Renal cortex interstitium (tissue), 15 donors: ENCODE measurements at places on chromosomes 7 and 10. TPM values are rescaled to one million over a fixed set of nuclear protein-coding genes. Genes with fewer than 3 reads are reported as not detected.

- DNase-seq: no peak
Measured at GRCh38 chr7:126083014-126083413, 1153.4 kb upstream of the POT1 start.

DNA sequence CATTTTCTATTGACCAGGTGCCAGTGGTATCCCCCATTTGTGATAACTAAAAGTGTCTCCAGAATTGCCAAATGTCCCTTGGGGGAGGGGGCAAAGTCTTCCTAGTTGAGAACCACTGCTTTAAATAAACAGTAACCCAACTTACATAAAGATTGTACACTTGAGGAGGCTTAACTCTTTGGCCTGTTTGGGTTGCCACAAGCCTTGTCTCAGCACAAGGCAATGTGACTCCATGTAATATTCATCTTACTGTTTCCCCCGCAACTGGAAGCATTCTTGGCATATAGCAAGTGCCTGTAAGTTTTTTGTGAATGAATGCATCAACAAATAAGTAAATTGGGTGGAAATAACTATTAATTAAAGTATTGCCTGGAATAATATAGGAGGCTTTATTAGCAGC is 108.3 kb downstream of the ANK3 start:
- DNase-seq: no peak

DNA sequence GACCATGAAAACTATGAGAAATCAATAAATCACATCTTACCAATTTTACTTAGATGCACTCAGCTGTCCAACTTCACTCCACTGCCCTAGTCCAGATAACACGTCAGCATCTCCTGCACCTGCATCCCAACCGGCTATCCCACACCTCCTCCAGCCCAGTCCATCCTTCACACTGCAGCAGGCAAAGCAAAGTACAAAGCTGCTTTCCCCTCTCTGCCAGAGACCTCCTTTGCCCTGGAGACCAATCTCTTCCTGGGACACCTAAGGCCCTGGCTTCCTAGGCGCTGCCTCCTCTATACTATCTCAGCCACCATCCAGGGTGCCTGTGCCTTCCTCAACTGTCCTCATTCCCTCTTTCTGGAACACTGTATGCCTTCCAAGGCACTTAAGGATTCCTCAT is 90.3 kb upstream of the DDC start:
- no peak for DNase-seq

DNA sequence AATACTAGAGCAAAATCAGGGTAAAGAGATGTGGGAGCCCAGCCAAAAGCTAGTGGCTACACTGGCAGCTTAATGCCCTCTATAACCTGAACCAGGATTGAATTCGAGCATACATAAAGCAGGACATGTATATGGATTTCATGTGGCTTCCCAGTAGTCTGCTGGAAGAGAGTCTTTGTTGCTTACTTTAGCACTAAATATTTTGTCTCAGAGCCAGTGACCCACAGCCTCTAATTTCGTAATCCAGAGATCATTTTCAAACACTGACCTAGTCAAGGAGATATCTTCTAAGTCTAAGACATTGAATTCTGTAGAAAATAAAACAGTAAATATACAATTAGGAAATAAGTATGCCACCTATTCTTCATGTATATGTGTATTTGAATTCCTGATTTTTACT is 64.2 kb upstream of the GNAI1 start:
- DNase-seq: no peak

DNA sequence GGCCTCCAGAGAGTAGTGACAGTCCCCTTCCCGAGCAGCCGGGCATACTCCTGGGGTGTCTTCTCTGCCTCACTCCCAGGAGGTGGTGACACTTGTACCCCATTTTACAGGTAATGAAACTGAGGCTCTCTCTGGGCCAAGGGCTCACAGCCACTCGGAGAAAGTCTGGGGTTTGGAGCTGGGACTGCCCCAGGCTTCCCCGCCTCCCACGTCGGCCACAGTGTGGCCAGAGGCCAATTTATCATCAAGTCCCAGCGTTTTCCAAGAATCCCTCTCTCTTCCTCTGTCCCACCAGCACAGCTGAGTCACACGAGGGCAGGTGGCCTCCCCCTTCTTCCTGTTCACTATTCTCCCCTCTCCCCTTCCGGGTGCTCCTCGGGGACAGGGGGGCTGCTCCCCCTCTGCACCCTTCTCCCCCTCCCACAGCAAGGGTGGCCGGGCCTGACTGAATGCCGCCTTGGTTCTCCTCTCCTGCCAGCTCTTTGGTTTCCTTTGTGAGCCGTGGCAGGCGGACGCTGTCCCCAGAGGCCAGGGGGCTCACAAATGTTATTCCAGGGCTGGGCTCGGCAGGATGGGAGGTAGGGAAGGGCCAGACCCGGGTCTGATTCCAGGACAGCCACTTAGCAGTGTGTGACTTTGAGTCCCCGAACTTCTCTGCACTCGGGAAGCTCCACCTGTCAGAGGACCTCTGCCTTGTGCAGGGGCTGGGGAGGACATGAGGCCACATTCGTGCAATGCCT is 17.7 kb downstream of the CLIP2 start:
- DNase-seq: no peak

- DNase-seq: no peak
Measured at GRCh38 chr7:151891182-151891581, 14.3 kb upstream of the PRKAG2 start.

- DNase-seq: no peak
Measured at GRCh38 chr10:132867801-132868644, 74.3 kb downstream of the CFAP46 start.

DNA sequence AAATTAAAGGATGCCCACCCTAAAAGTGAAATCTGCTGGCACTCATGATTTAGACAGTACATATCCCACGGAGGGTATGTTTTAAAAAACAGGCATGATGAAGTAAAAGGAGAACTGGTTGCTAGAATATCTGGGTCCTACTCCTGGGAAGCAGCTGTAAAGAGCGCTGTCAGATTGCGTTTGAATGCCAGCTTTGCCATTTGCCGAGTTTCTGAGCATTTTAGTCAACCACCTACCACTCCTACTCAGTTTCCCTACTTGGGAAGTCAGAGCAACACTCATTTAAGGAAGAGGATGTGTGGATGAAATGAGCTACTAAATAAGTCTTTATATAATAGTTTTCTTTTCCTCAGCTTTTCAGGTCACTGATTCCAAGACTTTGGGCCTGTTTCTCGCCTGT is 1.1 kb upstream of the UMAD1 start:
- DNase-seq: no peak

- no peak for DNase-seq
Measured at GRCh38 chr7:16260236-16260728, 161.1 kb downstream of the CRPPA start.

DNA sequence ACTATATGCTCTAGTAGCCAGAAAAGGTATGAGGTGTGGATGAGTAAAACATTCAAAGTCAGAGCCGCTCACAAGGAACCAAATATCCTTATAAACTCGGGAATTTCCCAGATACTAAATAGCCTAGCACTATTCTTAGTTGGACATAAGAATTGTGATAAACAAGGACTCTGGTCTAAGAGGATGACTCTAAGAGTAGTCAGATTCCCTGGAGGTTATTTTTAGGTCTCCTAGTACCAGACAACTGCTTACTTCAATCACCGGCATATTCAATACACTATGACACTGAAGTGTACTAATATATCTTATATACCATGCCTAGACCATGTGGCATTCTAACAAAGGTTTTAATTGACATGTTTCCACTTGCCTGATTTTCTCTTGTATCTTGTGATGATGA is 56.5 kb downstream of the LMBR1 start:
- no peak for DNase-seq

DNA sequence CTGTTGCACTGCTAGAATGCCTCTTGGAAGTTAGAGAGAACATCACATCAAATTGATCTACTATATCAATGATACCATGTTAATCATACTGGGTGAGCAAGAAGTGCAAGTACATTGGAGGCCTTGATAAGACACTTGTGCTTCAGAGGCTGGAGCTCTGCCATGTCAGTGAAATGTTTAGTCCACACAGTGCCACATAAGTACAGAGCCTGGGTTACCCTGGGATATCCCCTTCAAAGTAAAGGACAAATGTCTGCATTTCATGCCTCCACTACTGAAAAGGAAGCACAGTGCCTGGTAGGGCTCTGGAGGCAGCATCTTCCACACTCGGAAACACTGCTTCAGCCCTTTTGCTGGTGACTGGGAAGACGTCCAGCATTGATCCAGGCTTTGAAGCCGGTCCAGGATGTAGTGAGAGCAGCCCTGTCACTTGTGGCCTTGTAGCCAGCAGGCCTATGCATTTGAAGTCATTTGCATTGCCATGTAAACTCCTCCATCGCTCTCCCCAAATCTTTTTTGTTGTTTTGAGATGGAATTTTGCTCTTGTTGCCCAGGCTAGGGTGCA is 15.7 kb upstream of the STN1 start:
- no peak for DNase-seq

DNA sequence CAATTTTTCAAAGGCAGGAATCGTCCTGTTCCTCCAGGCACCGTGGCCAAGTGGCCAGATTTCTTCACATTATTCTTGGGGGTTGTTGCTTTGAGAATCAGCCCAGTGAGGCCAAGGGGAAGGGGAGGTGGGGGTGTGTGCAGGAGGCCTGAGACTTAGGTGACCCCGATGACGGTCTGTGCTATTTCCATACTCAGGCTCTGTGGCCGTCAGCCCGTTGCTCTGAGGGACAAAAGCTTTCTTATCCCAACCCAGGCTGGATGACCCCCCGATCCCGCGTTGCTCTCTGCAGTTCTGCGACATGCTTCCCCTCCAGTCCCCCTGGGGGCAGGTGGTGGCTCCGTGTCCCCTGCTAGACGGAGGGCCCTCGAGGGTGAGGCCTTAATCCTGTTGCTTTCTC is 14.2 kb downstream of the DOCK1 start:
- no peak for DNase-seq

GRCh38 chr10:132512693-132513345 is 24.8 kb upstream of the INPP5A start:
- no peak for DNase-seq

- no peak for DNase-seq
Measured at GRCh38 chr7:127911968-127912511, 119.2 kb downstream of the LRRC4 start.

DNA sequence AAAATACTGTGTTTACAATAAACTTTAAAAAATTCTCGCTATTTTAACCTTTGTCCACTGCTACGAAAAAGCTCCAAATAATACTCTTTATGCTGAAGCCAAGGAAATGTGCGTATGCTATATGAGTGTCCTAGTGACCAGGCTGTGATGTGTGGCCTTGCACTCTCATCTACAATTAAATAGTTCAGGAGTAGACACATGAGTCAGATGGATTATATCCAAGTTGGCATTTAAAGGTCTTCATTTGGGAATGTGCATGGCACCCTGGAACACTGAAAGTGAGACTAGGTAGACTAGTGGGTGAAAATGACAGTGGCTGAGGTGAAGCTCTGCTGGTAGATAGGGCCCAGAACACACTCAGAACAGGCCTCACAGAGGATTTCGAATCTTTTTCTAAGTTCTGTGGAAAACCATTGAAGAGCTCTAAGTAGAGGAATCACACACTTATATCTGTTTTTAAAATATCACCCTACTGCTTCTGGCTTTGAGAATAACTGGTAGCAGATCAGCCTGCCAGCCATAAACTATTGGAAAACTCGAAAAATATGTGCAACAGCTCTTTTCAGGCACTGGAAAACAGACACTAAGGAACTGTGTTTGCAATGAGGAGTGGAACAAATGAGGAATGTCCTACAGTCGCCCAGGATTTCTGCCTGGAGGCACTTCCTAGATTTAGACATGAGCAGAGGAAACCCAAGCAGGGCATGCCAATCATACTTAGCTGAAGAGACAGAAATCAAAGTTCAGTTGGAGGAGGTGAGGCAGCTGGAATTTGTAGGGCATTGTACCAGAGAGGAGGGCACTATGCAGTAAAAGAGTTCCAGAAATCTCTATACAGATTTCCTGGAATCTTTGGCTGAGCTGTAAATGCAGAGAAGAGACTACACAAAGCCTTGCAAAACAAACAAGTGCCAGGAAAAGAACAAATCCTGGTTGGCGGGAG is 603.8 kb upstream of the LRRTM3 start:
- DNase-seq: no peak

- DNase-seq: no peak
Measured at GRCh38 chr10:43209074-43209455, 57.8 kb downstream of the RASGEF1A start.

- DNase-seq: no peak
Measured at GRCh38 chr10:3179174-3179573, 6.6 kb upstream of the PITRM1 start.

- DNase-seq: no peak
Measured at GRCh38 chr7:129851809-129852208, 101.0 kb downstream of the UBE2H start.

- DNase-seq: no peak
Measured at GRCh38 chr10:70575874-70576802, 26.4 kb downstream of the PRF1 start.

DNA sequence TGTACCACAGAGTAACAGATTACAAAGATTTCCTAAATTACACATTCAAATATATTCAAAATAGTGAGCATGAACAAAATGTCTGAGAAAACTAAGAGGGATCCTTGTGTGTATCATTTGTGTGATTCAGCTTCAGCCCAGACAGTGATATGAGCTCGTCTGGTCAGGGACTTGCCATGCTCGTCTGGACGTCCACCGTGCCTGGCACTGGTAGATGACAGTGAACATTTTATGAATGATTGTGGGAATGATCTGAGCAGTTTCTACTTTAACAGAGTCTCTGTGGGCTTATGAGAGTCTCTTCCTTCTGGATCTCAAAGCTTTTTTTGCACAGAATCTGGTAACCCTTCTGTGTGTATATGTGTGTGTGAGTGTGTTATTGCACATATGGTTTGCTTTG is 34.2 kb upstream of the ANKRD2 start:
- DNase-seq: no peak

- DNase-seq: no peak
Measured at GRCh38 chr10:37566332-37566731, 291.1 kb downstream of the ZNF248 start.

GRCh38 chr7:1330801-1331425 is 98.2 kb downstream of the UNCX start:
- no peak for DNase-seq

DNA sequence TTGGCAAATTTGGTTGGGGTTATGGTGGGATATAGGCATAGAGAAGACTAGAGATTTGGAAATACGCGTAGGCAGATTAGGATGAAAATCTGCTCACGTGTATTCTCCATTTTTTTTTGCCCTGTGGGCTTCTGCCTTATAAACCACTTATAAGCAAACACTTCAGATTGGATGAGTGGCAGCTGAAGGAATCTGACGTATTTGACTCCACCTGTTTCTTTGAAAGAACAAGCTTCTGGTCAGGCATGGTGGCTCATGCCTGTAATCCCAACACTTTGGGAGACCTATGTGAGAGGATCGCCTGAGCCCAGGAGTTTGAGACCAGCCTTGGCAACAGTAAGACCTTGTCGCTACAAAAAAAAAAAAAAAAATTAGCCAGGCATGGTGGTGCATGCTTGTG is 5.1 kb downstream of the STK31 start:
- no peak for DNase-seq

The PLXNA4 gene
- 14.6 TPM for polyA plus RNA-seq

The AQP1 gene
- 200 TPM for polyA plus RNA-seq

The RELN gene
- polyA plus RNA-seq: 9.3 TPM

The VWC2 gene
- 0.65 TPM for polyA plus RNA-seq

The CRTAC1 gene
- 31.6 TPM for polyA plus RNA-seq

The KCNMA1 gene
- 3.3 TPM for polyA plus RNA-seq

The LRRN3 gene
- polyA plus RNA-seq: 3.9 TPM

The TAS2R5 gene
- 9.8 TPM for polyA plus RNA-seq

The SCRN1 gene
- 64.9 TPM for polyA plus RNA-seq

The XRCC2 gene
- polyA plus RNA-seq: 10.2 TPM

The PRKG1 gene
- 13.7 TPM for polyA plus RNA-seq

The WDR86 gene
- 52.0 TPM for polyA plus RNA-seq

The TRPV6 gene
- polyA plus RNA-seq: 10.4 TPM

The TPK1 gene
- 8.6 TPM for polyA plus RNA-seq
